CD4-positive, alpha-beta memory T cell (primary cell): ENCODE measurements at places on chromosomes 16 and 17.

GRCh38 chr17:49012769-49013255, 15.6 kb downstream of the IGF2BP1 start:
- no peak for DNase-seq

DNA sequence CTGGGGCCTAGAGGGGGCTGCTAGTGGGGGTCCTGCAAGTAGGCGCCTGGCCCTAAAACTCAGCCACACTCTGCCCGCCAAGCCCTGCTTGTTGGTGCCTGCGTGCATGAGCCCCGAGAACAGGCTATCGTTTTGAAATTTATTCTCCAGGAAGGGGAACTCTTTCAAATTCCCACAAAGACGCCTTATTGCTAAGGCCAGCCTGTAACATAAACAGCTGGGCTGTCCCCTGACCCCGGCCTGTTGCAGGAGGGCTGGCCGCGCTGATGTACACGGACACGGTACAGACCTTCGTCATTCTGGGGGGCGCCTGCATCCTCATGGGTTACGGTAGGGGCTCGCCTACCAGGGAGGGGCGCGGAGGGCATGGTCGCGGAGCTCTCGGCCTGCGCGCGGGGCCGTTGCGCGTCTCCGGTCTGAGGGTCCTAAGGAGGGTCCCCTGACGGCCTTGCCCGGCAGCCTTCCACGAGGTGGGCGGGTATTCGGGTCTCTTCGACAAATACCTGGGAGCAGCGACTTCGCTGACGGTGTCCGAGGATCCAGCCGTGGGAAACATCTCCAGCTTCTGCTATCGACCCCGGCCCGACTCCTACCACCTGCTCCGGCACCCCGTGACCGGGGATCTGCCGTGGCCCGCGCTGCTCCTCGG, 4.3 kb downstream of the SLC5A2 start:
- DNase-seq: no peak

GRCh38 chr17:36111068-36111490, 7.5 kb downstream of the CCL4 start:
- DNase-seq: no peak

DNA sequence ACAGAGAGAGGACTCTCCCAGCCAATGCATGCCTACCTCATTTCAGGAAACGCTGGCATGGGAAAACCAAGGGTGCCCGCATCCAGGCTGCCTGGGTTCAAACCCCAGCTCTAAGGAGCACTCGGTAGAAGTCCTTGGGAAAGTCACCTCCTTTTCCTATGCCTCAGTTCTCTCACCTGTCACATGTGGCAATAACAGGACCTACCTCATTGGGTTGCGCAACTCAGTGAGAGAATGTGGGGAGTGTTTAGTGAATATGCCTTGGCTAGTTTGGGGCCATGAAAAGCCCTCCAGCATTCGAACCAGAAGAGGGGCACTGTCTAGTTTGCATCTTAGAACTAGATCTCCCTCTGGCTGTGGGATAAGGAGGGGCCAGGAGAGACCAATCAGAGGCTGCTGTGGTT, 9.0 kb upstream of the NXPH3 start:
- DNase-seq: no peak

DNA sequence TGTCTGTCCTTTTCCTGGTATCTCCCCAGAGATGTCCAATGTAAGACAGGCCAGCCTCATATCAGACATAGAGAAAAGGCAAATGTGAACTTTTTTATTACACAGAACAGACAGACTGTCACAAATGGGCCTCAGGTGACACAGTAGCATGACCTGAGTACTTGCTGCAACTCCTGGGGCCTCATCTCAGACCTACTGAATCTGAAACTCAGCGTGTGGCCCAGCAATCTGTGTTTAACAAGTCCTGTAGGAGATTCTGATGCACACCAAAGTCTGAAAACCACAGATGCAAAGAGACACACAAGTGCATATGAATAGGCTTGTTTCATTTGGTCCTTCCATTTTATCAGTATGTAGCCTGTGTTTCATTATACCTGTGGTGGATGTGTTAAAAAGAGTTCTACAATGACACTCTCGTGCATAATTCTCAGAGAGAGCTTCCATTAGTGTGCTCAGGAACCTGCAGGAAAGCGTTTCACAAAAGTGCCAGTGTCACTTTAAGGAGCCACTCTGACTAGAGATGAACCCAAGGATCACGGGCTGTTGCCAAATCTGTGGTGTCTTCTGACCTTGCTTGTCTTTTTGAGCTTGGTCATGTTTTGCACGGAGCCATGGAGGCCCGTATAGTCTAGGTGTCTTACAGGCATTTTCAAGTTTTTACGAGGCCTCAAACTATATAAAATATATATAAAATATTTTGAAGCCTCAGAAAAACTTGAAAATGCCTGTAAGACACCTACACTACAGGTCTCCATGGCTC, 33.8 kb upstream of the NF1 start:
- DNase-seq: no peak

DNA sequence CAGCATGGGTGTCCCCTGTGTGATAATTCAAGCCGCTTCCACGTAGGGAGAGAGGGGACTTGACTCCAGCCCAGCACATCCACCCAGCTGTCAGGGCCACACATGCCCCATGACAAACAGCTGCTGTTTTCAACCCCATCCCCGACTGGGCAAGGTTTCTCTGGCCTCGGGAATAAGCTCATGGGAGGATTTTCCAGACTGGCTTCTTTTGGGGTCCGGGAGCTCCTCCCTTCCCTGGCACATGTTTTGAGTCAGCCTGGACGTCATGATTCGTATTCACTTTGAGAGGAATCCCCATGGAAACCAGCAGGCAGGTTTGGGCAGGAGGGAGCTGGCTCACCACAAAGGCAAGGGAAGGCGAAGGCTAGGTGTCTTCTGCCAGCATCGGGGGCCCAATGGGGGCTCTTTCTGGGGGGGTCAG, 156.4 kb downstream of the CMIP start:
- DNase-seq: no peak

GRCh38 chr17:67519801-67520251, 142.7 kb downstream of the PITPNC1 start:
- no peak for DNase-seq

DNA sequence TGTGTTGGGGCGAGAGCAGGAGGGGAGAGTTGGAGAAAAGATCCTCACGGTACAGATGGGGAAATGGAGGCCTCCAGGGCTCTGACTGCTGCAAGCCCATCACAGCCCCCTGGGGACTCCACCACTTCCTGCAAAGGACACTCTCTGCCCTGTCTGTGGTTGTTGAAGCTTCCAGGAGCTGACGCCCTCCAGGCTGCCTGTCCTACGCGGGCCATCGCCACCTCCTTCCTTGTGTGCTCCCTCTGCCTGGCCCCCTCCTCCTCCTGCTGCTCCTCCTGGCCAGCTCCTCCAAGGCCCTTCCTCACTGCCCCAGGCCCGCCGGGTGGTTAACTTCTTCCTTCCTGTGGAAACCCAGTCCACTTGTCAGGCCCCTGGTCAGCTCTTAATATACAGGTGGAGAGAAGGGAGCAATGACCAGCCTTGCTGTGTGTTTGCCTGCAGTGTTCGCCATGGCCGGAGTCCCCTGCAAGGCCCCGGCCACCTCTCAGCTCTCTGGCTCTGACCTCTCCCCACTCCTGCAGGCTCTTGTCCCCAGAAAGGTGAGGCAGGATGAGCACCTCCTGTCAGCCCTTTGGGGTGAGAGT, 18.4 kb upstream of the STAC2 start:
- DNase-seq: no peak

GRCh38 chr17:7024402-7024785, 1.5 kb downstream of the BCL6B start:
- no peak for DNase-seq

DNA sequence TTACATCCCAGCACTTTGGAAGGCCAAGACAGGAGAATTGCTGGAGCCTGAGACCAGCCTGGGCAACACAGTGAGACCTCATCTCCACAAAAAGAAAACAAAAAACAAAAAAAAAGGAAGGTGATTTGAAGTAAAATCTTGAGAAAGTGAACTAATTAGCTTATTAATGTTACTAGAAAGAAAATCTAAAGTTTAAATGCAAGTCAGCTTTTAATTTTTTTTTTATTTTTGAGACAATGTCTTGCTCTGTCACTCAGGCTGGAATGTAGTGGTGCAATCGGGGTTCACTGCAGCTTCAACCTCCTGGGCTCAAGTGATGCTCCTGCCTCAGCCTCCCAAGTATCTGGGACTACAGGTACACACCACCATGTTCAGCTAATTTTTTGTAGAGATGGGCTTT, 3.5 kb upstream of the CTCF start:
- no peak for DNase-seq

DNA sequence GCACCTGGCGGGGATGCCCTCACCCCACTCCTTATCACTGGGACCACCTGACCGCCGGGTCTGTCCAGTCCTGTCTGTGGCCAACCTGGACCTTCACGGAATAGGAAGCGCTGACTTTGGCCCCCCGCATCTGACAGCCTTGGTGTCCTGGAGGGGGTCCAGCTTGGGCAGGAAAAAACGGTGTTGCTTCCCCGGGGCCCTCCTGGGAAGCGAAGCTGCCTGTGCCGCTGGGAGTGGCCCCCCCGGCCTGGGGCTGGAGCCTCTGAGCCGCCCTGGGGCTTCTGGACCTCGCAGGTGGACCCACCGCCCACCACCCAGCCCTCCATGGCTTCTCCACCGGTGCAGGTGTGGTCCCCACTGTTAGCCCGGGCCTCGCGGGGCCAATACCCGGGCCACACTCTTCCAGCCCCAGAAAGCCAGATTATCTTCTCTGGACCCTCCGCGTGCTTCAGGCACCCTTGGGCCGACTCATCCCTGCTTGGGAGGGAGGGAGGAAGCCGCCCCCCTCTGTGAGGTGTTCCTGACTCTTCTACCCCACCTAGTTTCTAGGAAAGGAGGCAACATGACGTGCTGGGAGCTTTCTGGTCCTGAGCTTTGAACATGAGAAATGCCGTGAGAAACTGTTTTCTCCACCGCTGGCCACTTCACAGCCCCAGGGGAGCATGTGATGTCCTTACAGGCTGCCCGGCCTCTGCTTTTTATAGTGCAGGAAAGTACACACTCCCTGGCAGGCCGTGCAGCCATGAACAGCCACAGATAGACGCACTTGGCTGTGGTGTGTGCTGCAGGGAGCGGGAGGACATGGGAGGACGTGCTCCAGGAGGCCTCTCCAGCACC, 1.1 kb downstream of the C1QTNF1 start:
- DNase-seq: no peak

- DNase-seq: no peak
Measured at GRCh38 chr17:44859701-44860100, 12.0 kb downstream of the HIGD1B start.

DNA sequence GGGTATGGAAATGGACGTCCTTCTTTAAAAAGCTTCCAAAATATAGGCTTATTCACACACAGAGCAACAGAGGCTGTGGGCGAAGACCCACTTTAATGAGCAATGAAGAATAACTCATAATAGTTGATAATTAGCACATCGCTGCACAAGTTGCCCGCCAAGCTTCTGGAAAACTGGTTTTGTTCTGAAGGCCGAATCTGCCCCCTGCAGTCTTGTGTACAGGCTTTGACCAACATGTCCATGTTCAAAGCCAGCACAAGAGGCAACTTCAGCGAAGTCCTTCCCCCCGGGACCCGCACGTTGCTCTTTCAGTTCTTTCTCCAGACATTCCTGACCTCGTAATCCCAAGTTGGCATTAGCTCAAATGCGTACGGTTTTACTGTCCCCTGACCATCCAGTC, 73.3 kb downstream of the IRX5 start:
- DNase-seq: no peak

DNA sequence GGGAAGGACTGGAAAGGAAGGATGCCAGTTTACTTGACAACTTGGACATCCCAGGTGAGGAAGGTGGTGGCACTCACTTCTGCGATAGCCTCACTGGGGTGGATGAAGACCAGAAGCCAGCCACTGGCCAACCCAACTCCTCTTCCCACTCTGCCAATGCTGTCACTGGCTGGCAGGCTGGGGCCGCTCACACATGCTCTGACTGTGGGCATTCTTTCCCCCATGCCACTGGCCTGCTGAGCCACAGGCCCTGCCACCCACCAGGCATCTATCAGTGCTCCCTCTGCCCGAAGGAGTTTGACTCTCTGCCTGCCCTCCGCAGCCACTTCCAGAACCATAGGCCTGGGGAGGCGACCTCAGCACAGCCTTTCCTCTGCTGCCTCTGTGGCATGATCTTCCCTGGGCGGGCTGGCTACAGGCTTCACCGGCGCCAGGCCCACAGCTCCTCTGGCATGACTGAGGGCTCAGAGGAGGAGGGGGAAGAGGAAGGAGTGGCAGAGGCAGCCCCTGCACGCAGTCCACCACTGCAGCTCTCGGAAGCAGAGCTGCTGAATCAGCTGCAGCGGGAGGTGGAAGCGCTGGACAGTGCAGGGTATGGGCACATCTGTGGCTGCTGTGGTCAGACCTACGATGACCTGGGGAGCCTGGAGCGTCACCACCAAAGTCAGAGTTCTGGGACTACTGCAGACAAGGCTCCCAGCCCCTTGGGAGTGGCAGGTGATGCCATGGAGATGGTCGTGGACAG, 4.5 kb downstream of the ZNF646 start:
- no peak for DNase-seq

DNA sequence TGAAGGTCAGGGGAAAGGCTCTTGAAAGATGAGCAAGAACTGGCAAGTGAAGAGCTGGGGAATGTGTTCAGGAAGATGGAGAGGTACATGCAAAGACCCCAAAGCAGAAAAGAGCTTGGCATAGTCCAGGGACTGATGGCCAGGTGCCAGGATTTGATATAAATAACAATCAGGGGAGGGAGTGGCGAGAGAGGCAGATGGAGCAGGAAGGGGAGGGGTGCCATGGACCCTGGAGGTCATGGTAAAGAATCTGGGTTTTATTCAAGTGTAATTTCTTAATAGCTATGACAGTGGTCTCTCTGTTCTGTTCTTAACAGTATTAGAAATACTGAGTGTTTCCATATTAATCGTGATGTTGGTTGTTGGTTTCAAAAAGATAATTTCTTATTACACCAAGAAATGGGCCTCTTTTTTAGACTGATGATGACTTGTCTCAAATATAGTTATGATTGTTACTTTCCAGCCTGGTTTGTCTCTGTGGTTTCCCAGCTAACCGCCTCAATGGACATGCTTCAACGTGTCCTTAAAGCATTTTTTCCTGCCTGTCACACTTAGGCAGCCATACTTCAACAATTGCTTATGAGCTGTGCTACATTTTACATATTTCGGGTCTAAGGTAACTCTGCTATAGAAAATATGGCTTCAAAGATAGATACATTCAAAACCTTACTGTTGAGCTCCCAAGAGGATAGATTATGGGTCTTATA, 49.4 kb downstream of the MYH10 start:
- DNase-seq: no peak

- no peak for DNase-seq
Measured at GRCh38 chr16:55323637-55324271, at the start of gene IRX6. TSS of gene IRX6 (plus strand) at chr16:55324203. CDS start at chr16:55325092, 889 bp downstream.

GRCh38 chr16:1351215-1351581, 480 bp downstream of the TSR3 start:
- no peak for DNase-seq

GRCh38 chr16:47069313-47069712, 74.4 kb downstream of the NETO2 start:
- no peak for DNase-seq

GRCh38 chr17:50787106-50787505, 19.8 kb upstream of the ANKRD40CL start:
- no peak for DNase-seq

- DNase-seq: no peak
Measured at GRCh38 chr16:85534536-85535351, 78.4 kb upstream of the GSE1 start.

GRCh38 chr17:61427567-61427966, 24.7 kb upstream of the TBX4 start:
- no peak for DNase-seq
